ENCODE measurements at places on chromosomes 12 and 14.
A peak's percentile ranks its signal among the peaks of the same experiment; 100 is the strongest.

DNA sequence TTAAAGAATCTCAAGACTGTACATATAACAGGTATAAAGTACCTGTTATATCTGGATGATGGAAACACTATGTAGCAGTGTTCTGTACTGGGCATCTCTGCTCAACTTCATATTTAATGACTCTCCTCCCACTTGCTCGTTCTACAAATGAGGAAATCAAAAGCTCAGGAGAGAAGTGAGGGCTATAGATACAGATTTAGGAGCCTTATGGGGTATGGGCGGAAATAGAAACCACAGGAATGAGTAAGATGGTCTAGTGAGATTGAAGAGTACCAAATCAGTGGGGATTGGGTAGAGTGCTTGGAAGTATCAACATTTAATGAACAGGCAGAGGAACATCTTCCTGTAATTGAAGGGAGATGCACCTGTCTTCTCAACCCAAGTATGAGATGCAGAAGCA, 23.8 kb upstream of the POLR3B start:
- DNase-seq, result no peak
- no peaks in the 10 kb centered on the region for H3K36me3 ChIP-seq
- H3K4me1 ChIP-seq, result peaks cover 6% of the 10 kb centered on the region
- no peak overlapping the region for H3K27ac ChIP-seq
- H3K4me3 ChIP-seq, result no peak overlapping the region

DNA sequence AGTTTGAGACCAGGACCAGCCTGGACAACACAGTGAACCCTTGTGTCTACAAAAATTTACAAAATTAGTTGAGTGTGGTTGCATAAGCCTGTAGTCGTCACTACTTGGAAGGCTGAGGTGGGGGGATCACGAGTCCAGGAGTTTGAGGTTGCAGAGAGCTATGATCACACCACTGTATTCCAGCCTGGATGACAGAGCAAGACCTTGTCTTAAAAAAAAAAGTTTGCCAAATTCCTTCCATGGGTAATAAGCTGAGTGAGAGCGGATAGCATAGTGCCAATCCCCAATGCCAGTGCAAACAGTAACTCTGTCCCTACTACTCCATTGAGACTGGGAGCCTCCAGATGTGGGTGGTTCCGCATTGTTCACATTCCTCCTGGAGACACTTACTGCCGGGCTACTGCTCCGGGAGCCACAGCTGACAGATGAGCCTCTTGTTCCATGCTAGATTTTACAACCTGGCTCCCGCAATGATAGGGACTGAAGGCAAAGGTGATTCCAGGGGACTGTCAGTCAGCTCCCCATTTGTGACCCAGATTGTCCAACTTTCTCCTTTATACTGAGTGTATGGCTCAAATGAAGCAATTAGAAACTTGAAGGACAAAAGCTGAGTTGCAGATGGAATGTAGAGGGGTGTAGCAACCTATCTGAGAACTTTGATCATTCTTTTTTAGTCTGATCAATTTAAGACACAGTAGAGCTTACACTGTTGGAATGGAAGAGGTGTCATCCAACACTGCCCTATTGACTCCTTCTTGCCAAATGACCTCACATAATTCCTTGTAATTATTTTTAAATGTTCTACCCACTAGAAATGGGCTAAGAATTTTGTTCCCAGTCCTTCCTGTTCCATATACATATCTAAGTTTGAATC, 13.4 kb upstream of the FRMD6 start:
- no peak for DNase-seq
- no peak overlapping the region for H3K27ac ChIP-seq
- H3K4me1 ChIP-seq, result no peaks in the 10 kb centered on the region

DNA sequence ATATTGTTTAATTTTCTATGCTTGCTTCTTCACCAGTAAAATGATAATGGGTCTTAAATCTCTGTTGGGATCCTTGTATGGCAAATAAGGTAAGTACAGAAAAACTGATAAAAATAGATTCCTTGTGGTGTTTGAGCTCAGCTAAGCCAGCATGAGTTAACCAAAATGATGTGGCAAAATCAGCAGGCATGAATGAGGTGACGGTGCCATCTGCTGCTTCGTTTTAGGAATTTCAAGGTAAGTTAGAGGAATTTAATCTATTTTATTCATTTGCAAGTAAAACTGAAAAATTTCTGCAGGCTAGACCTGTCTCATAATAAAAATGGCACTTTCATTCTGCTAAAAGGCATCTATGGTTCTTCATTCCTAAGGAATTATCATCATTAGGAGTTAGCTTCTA, 10.0 kb upstream of the CLEC7A start:
- no peak overlapping the region for H3K27ac ChIP-seq
- H3K27me3 ChIP-seq, result peaks cover 9% of the 10 kb centered on the region
- H3K4me1 ChIP-seq, result peaks cover 3% of the 10 kb centered on the region
- no peak overlapping the region for H3K4me3 ChIP-seq

DNA sequence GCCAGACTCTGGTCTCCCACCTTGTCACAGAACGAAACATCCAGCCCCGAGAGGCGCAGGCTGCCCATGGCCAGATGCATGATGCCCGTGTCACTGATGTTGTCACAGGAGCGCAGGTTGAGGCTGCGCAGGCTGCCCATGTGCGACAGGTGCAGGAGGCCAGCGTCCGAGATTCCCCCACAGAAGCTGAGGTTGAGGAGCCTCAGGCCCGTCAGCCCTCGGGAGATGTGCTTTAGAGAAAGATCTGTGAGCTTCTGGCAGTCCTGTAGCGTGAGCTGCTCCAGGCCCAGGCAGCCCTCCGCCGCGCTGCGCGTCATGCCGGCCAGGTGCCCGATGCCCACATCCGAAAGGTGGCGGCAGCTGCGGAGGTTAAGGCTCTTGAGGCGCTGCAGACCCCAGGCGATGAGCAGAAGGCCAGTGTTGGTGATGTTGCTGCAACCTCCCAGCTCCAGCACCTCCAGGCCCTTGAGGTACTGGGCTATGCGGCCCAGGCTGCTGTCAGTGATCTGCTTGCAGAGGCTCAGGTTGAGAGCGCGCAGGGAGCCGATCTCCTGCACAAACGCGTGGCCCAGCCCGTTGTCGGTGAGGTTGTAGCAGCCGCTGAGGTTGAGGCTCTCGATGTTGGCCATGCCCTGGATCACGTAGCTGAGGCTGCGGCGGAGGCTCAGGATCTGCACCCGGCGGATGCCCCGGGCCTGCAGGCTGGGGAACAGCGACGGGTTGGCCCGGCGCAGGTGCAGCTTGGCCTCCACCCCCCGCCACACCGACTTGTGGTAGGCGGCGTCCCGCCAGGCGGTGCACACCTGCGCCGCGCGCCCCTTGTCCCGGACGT, 991 bp downstream of the FBXL14 start:
- no peak for DNase-seq
- H3K36me3 ChIP-seq, result no peaks in the 10 kb centered on the region
- H3K4me3 ChIP-seq, result peak overlapping the region; percentile 93
- peaks cover 46% of the 10 kb centered on the region for H3K4me1 ChIP-seq
- H3K27ac ChIP-seq, result peak overlapping the region; percentile 92

- DNase-seq, result no peak
- peaks cover 12% of the 10 kb centered on the region for H3K27me3 ChIP-seq
- no peak overlapping the region for H3K27ac ChIP-seq
- H3K36me3 ChIP-seq, result no peaks in the 10 kb centered on the region
- H3K4me3 ChIP-seq, result no peak overlapping the region
These were observed 42.0 kb upstream of the C14orf180 start for GRCh38 chr14:104537613-104537988.

DNA sequence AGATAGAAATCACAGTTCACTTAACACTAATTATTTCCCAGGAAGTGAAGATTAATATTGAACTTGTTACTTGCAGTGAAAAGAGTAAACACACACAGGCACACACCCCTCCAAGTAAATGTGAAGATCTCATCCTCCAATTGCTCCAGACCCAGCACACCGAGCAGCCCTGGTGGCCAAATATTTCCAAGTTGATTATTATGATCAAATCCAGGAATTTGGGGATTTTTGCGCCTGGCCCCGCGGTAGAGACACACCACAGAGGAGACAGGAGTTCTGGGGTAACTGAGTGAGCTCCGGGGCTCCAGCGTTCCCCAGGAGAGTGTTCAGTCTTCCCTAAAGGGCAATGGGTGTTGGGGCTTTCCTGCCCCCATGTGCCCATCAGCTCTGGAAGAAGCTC, 431.5 kb downstream of the BCL11B start:
- H3K27ac ChIP-seq, result no peak overlapping the region
- peaks cover 6% of the 10 kb centered on the region for H3K4me1 ChIP-seq
- H3K36me3 ChIP-seq, result no peaks in the 10 kb centered on the region
- H3K27me3 ChIP-seq, result peaks cover 19% of the 10 kb centered on the region

- no peaks in the 10 kb centered on the region for H3K4me1 ChIP-seq
- no peak overlapping the region for H3K27ac ChIP-seq
- no peak for DNase-seq
- H3K4me3 ChIP-seq, result no peak overlapping the region
- H3K27me3 ChIP-seq, result peaks cover 32% of the 10 kb centered on the region
- H3K36me3 ChIP-seq, result no peaks in the 10 kb centered on the region
These were observed 151.2 kb upstream of the CRY1 start for GRCh38 chr12:107244584-107244983.

DNA sequence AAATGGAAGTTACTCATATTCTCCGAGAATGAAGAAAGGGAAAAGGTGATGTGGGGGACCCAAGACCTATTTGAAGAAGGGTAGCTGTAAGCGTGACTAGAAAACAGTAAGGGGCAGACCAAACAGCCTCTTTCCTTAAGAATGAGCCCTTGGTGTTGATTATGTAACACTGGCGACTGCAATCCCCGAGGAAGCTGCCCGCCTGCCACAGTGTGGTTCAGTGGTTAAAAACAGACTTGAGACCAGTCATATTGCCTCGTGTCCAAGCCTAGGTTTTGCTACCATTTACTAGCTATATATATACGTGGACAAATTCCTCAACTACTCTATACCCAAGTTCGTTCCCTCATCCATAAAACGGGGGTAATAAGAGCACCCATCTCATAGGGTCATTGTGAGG, 49.1 kb downstream of the SSPN start:
- no peak overlapping the region for H3K27ac ChIP-seq
- no peaks in the 10 kb centered on the region for H3K4me1 ChIP-seq
- no peaks in the 10 kb centered on the region for H3K36me3 ChIP-seq
- no peak overlapping the region for H3K4me3 ChIP-seq
- peaks cover 20% of the 10 kb centered on the region for H3K27me3 ChIP-seq
- DNase-seq, result no peak

DNA sequence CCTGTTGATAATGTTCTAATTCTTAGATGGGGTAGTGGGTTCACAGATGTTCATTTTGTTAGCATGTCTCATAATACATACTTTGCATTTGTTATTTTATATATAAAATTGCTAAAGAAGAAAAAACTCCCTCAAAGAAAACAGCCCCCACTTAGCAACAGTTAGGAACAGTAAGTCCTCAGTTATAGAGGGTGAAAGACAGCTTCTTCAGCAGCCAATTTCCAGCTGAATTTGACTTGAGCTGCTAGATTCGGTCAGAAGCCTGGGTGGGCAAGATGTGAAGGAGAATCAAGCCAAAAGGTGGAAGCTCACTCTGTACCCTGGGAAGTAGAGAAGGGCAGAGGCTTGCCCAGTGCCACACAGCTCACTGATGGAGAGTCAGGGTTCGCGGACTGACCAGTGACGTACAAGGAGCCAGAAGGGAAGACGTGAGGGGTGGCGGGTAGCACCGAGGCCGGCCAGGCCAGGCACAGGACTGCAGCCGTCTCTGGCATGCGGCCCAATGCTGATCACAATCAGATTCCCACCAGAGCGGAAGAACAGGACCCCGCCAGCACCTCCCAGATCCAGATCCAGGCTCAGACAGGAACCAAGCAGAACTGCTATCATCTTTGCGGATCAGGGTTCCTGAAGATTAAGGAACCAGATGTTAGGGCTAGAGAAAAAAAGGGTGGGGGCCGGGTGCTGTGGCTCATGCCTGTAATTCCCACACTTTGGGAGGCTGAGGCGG, 30.4 kb upstream of the VWF start:
- H3K4me3 ChIP-seq, result no peak overlapping the region
- no peaks in the 10 kb centered on the region for H3K36me3 ChIP-seq
- peaks cover 9% of the 10 kb centered on the region for H3K27me3 ChIP-seq
- no peak overlapping the region for H3K27ac ChIP-seq
- H3K4me1 ChIP-seq, result peaks cover under 1% of the 10 kb centered on the region
- no peak for DNase-seq

- no peak for DNase-seq
- no peak overlapping the region for H3K4me3 ChIP-seq
- no peaks in the 10 kb centered on the region for H3K36me3 ChIP-seq
- H3K27ac ChIP-seq, result no peak overlapping the region
- H3K27me3 ChIP-seq, result no peaks in the 10 kb centered on the region
These were observed 417.6 kb downstream of the NOVA1 start for GRCh38 chr14:26180221-26180620.

DNA sequence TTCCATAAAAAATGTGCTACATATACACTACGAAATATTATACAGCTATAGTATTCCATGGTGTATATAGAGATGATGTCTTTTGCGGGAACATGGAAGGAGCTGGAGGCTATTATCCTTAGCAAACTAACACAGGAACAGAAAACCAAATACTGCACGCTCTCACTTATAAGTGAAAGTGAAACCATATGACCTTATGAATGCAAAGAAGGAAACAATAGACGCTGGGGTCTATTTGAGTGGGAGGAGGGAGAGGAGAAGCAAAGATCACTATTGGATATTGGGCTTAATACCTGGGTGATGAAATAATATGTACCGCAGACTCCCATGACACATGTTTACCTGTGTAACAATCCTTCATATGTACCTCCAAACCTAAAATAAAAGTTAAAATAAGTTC, 142.8 kb downstream of the LRFN5 start:
- no peaks in the 10 kb centered on the region for H3K27me3 ChIP-seq
- peaks cover 9% of the 10 kb centered on the region for H3K4me1 ChIP-seq
- DNase-seq, result no peak
- peak overlapping the region; percentile 66 for H3K4me3 ChIP-seq

DNA sequence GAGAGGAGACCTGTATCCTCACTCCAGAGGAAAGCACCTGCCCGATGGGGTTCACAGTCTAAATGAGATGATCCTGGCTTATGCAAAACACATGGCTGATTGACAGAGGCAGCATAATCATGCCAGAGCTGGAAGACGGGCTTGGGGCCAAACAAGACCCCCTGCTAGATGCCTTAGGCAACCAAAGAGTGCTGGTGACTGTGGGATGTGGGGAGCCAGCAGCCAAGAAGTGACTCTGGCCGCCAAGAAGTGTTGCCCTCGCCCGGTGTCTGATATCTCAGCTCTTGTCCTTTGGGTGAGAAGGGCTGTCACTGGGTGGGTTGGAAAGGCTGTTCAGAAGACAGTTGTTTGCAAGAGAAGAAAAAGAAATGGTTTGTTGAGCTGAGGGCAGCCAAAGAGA, 56.7 kb downstream of the PLEKHG3 start:
- peaks cover 66% of the 10 kb centered on the region for H3K4me1 ChIP-seq

GRCh38 chr12:24945845-24946244, 3.1 kb downstream of the BCAT1 start:
- no peak overlapping the region for H3K27ac ChIP-seq
- H3K4me1 ChIP-seq, result peaks cover 26% of the 10 kb centered on the region
- no peak for DNase-seq
- peaks cover 29% of the 10 kb centered on the region for H3K27me3 ChIP-seq
- no peak overlapping the region for H3K4me3 ChIP-seq

DNA sequence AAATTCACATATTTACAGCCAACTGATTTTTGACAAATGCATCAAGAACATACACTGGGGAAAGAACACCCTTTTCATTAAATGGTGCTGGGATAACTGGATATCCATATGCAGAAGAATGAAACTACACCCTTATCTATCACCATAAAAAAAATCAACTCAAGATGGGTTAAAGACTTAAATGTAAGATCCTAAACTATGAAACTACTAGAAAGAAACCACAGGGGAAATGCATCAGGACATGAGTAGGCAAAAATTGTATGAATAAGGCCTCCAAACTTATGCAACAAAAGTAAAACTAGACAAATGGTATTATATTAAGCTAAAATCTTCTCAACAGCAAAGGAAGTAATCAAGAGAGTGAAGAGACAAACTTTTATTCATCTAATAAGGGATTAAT, 242.6 kb downstream of the CPNE8 start:
- peaks cover 30% of the 10 kb centered on the region for H3K36me3 ChIP-seq
- no peak for DNase-seq
- H3K4me1 ChIP-seq, result no peaks in the 10 kb centered on the region
- no peak overlapping the region for H3K4me3 ChIP-seq
- H3K27ac ChIP-seq, result no peak overlapping the region

Data from natural killer cell treated with Interleukin-12 subunit alpha and Interleukin-12 subunit beta and Interleukin-15 and Interleukin-18, amount 100 ng/mL, for 72 hours (primary cell).